ENCODE measurements at places on chromosomes 6 and 20.

DNA sequence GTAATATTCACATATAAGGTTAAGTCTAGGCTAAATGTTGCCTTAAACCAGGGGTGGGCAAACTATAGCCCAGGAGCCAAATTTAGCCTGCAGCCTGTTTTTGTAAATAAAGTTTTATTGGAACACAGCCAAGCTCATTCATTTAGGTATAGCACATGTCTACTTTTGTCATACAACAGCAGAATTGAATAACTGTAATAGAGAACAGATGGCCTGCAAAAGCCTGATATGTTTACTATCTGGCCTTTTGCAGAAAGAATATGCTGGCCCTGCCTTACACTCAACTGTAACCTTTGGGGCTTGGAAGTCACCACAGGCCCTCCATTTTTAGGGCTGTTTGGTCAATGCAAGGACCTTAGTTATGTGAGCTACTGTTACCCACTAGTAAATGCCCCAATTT, 17.7 kb upstream of the BCLAF1 start:
- no peak for DNase-seq

DNA sequence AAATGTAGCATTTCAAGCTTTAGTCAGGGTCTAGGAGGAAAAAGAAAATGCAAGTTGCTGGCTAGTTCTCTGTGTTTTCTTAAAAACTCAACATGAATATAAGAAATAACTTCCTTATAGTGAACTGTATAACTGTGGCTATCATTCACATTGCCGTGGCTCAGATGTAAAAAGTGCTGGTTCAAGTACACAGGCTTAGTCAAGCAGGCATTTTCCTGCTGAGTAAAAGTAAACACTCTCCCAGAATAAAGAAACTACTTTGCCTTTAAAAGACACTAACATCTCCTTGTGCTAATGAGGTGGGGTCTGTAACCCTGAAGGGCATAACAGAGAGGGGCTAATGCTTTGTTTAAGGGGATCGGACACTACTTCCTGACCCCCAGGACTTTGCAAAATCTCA, 3.3 kb downstream of the ATP5F1E start:
- DNase-seq, result no peak

GRCh38 chr6:7424967-7425807, 35.6 kb downstream of the RIOK1 start:
- peak; percentile 72 for DNase-seq

GRCh38 chr6:57097596-57097995, 7.6 kb downstream of the ZNF451 start:
- DNase-seq, result no peak

DNA sequence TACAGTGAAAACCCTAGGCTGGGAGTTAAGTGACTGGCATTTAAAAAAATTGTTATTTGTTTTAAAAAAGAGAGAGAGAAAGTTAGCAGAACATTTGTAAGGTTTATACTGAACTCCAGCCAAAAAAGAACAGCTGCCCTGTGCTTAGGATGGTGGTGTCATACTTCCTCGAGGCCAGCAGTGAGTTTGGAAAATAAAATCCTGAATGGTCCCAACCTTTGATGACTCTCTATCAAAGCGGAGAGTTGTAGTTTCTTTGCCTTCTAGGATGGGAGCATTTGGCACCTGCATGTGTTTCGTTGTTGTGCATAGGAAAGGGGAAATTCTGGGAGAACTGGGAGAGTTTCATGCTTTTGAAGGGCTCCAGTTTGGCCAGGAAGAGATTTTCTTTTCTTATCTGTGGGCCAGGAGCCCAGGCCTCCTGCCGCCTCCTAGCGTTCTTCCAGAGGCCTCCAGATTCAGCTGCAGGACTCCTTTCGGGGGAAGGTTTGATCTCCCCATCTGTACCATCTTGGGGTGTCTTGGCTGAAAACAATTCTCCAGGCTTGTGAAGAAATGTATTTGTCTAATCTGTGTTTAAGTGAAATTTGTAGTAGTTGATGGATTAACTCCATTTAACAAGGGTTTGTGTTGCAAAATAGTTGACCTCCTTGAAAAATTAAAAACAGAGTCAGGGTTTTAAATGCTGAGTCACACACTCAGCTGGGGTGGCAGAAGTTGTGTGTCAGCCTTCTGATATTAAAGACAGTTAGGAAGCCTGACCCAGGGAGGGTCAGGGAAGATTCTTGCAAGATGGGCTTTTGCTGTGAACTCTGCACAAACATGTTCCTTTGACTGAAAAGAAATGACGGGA, 63.4 kb downstream of the TXNDC5 start:
- DNase-seq, result no peak

DNA sequence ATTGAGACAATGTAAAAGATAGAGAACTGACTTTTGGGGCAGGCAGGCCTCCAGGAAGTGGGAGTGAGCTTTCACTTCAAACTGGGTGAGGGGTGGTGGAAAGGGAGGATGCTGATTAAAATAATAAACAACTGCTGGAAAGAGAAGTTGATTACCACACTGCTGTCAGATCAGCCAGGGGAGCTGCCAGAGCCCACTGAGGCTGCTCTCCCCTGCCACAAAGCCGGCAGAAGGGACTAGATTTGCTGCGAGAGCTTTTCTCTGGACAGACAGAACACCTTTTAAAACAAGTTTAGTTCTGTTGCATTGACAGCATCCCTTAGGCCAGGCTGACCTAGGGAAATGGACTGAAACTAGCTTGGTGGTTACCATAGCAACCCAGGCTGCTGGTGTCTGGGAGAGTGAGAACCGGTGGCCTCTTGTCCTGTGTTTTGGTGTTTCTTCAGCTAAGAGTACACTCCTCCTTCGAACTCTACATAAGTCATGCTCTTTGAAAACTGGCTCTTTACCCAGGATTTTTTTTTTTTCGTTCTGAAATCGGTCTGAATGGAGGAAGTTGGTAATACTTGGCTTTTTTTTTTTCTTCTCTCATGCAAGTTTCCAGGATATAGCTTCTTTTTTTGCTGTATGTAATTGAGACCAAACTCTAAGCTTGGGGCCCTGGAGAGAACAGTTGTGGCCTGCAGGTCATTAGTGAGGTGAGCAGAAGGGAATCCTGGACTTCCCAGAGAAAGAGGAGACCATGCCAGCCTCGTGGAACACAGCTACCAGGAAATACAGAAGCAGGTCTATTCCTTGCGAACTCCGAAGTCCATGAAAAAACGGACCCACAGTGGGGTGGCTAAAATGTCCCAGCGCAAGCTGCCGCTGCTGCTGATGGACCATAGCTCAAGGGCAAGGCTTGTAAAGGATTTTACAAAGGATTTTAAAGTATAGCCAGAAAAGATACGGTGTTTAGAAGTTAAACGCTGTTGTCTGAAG, 374.4 kb downstream of the UTRN start:
- no peak for DNase-seq

All from Right ventricle myocardium superior (tissue), 1 donor.